Stimulated activated CD4-positive, alpha-beta T cell treated with anti-CD3 and anti-CD28 coated beads, Interleukin-2, amount 100 ng/mL, for 24 hours (primary cell): ENCODE measurements at places on chromosomes 11 and 22.

GRCh38 chr11:2374456-2375201 lies 2.5 kb upstream of the CD81 start:
- DNase-seq, result no peak

GRCh38 chr11:61903845-61904244 lies 12.5 kb upstream of the FADS3 start:
- DNase-seq, result no peak

DNA sequence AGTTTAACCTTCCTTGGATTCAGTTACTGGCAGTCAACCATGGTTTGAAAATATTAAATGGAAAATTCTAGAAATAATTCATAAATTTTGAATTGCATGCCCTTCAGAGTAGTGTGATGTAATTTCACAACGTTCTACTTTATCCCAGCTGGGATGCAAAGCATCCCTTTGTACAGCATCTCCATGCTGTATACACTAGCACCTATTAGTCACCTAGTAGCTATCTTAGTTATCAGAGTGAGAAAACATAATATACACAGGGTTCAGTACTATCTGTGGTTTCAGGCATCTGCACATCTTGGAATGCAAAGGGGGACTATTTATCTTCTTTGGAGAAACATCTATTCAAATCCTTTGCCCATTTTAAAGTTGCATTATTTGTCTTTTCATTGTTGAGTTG lies 30.8 kb downstream of the CBL start:
- no peak for DNase-seq

DNA sequence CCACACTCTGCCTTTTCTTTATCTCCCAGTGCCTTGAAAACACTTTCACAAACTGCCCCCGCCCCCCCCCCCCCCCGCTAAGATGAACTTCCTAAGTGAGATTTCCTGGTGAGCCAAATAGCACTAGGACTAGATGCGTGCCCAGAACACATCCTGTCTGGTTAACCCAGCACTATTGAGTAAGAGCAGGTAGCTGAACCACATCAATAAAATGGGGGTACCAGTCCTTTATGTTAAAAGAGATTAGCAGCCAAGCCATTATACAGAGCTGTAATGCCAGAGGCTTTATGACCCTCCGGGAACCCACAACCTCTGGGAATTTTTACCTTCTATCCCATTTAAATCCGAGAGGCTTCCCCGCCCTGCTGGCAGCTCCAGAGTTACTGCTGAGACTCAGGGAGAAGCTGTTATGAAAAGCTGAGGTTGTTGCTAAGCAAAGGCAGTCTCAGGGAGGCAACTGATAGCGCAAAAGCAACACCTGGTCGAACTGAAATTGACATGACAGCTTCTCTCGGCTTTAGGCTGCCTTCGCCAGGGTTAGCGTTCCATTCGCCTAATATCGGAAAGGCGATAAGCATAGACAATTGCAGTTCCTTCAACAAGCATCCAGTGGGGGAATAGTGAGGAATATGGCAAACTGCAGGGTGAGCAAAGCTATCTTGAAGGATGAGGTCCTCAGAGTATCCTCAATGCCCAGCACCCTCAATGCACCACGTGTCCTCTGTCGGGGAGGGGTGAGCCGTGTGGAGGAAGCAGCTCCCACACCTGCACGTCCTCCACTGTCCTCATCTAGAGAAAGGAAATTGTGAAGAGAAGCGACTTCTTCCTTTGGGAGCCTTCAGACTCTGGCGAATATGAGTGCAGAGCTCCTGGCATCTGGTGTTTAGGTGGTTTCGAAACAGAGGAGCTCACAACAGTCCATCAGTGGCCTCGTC lies 977.0 kb downstream of the NTM start:
- no peak for DNase-seq

DNA sequence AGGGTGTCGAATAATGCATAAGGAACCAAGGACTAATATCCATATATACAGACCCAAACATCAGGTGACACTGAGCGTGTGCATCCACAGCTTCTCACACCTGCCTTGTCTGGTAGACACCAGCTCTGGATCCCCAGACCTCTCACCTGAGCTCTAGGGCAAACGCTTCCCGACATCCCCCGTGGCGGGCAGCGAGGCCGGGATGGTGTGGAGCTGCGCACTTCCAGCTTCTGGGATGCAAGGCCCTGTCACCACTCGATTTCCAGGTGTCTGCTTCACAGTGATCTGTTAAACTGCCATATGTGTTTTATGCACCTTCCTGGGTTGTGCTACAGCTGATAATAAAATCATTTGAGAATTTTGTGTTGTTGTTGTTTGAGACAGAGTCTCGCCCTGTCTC lies 15.3 kb upstream of the TREH start:
- DNase-seq, result no peak

DNA sequence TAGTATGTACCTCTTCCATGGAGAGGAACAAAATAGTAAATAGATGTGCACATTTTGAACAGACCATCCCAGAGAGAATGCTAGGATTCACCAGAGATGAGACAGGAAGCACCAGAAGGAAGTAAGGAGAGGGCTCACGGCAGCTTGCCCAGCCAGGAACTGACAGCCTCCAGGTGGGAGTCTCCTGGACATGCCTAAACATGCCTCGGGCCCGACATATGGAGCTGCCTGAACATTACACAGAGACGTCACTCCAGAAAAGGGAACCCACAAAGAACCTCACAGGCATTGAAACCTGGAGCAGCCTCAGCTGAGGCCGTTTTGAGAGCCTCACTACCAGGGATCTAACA lies 67.4 kb downstream of the BRD1 start:
- DNase-seq, result no peak

DNA sequence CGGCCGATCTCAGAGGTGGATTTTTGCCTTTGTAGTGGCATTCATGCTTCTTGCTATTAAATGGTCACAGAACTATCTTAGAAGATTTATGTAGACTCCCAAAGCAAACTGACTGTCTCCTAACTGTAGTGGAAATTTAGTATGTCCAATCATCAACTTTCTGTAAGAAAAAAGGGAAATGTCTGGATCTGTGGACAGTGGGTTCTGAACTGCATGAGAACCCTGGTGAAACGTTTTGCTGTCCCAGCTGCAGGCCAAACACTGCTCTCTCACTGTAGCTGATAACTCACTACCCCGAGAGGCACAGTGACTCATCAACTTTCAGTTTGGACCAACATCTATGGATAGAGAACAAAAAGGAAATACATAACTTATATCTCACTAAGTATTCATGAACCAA lies 387.1 kb downstream of the SOX6 start:
- DNase-seq, result no peak

DNA sequence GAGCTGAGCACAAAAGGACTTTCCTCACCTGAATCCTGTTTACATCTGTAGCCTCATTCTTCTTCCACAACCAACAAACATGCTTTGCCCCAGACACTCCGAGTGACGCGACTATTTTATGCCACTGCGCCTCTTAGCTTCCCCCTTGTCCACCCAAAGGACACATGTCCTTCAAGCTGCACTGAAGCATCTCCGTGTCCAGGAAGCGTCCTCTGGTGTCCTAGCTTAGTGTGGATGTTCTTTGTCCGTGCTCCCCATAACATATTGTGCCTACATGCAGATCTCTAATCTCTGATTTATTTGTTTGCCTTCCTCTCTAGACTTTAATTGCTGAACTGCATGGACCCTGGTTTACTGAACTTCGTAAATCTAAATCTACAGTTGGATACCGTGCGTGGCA lies 20.1 kb upstream of the CECR2 start:
- DNase-seq, result no peak

DNA sequence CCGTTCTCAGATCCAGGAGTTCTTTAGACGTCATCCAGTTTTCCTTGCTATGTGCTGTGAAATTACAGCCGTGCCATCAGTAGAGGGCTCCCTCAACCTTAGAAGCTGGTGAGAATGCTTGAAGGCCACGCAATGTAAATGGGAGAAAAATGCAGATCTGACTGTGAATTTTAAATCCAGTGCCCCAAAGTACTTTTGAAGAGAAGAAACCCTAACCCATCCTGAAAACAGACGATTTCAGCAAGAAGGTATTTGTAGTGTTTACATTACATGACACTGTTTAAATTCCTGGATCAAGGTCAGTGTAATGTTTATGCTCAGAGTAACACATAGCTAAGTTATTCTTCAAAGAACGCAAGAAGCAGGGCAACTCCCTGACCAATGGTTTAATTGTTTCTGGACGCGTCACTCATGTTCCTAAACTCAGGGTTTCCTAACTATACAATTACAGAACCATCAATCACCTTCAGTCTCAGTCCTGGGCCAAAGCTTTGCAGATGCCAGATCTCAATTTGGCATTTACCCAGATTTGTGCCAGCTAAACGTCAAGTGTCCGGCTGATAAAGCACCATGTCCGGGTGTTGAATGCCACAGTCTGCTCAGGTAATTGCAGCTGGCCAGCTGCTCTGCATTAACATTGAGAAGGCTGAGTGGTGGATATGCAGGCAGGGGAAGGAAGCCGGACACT lies 38.2 kb downstream of the ADAMTS8 start:
- no peak for DNase-seq

DNA sequence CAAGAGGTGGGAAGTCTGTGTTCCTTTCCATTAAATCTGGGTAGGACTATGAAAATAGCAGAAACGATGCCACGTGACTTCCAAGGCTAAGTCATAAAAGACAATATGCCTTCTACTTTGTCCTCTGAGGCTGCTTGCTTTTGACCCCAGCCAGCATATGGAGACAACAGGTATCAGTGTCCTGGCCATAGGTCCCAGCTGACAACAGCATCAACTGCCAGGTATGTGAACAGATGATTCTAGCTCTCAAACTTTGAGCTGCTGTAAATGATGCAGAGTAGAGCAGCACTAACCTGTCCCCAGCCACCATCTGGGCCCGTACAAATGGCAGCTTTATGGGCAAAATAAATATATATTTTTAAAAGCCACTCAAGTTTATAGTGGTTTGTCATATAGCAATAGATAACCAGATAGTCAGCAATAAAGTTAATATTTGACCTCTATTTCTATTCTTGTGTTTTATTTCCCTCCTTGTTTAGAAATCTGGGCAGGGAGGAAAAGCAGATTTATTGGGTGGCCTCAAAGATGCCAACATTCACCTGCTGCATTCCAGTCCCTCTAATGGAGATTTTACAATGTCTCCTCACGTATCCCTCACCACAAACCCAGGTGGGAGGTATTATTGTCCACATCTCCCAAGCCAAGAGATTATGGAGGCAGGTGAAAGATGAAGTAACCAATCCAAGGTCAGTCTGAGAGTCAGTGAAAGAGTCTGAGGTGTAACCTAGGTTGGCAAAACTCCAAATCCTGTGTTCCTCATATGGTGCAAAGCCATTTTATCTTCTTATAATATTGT lies 209.6 kb upstream of the LARGE1 start:
- no peak for DNase-seq

DNA sequence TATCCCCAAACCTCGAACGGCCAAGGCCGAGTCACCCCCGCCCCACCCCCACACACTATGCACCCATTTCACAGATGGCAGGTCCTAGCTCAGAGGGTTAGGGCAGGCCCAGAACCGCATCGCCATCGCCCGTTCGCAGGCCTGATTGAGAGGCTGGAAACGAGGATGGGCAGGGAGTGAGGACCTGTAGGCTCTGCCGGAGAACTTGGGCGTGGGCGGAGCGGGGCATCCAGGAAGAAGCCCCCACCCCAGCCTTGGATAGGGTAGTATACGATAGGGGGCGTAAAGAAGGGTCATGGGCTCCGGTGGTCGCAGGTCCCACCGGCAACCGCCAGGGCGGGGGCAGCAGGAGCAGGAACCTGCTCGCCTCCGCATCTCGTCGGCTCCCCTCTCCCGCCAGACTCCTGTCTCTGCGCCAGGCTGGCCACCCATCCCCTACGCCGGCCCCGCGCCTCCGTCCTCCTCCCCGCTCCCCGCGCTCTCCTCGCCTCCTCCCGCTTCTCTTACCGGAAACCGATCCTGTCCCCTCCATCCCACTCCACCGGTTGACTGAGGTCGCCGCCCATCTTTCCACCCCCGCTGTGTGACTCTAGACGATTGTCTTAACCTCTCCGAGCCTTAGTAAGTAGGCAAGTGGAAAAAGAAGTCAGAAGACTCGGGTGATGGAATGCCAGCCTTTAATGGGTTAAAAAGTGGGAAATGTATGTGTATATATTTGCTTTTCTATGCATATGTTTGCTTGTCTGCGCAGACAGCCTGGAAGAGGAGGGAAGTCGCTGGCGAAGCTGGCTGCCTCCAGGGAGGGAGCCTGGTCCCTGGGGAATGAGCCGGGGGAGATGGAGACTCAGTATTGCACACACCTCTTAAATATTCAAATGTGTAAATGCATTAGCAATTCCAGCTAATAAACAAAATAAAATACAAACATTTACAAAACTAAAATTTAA lies 52.8 kb downstream of the CYTH4 start:
- DNase-seq, result no peak

DNA sequence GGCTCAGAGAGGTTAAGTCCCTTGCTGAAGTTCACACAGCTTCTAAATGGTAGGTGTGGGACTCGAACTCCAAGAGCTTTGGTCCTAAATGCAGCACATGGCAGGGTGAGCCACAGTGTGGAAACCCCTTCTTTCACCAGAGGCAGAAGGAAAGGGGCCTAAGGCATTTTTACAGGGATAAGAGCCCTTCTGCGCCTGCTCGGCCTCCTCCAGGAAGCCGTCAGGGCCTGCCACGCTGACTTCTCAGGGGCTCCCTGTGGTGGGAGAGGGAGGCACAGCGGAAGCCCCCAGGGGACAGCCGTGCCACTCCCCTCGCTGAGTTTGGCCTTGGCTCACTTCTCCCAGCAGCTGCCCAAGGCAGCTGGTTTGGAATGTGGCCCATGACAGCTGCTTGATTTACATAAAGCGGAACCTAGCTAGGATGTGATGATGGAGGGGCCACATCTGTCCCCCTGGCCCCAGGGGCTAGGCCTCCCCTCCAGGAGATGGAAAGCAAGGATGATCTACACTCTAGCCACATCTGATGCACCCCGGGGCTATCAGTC lies 35.4 kb downstream of the CD82 start:
- no peak for DNase-seq

GRCh38 chr11:13114566-13115379 lies 105.7 kb downstream of the RASSF10 start:
- DNase-seq, result no peak

GRCh38 chr11:100229086-100229485 lies 458.0 kb upstream of the ARHGAP42 start:
- no peak for DNase-seq

DNA sequence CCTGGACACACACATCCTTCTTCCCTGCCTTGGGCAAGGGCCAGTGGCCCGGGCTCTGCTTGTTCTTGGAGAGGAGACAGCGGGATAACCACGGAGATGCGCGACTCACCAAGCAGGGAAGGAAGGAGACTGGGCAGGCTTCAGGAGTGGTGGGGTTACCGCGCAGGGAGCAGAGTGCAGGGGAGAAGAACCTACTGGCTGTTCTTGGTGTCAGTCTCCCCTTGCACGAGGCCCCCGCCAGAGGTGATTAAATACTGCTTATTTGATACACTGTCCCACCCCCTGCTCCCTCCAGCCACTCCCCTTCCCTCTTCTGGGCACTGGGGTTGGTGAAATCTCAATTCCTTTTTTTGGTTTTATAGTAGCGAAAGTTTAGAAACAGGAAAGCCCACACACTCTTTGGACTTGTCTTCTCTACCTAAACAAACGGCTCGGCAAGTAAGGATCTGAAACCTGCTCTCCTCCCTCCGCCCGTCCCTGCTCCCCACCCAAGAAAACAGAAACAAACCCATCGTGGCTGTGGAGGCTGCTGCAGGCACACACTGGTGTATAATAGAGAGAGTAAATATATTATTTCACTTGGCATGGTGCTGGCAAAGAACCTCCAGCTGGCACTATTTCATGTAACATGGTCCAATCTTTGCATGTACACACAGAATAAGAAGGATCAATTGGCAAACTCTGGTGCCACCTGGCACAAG lies 10.8 kb downstream of the LARGE2 start:
- no peak for DNase-seq
